ENCODE measurements at places on chromosomes 6 and 20.

GRCh38 chr6:136927292-136927691 lies 5.2 kb downstream of the SLC35D3 start:
- no peak for DNase-seq

DNA sequence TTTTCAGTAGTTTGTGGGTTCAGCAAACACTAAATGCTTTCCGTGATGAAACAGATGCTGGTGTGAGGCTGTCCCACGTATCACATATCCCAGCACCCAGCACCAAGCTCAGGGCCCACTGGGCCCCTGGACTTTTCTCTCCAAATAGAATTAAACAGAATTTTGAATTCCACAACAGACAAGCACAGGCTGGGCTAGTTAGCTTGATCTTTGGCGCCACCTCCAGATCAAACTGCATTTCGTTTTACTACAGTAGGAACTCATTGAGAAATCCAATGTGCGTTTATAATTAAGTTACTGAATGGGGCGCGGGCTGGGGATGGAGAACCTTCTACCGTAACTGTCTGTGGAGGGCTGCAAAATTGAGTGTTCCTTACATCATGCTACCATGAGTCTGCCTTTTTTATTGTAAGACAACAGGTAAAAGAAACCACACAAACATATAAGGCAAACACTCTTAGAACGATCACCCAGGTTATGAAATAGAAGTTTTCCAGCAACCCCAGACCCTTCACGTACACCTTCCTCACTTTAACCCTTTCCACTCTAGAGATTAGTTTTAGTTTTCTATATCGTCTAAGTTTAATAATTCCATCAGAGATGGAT lies 107.8 kb downstream of the ZFP64 start:
- peak; percentile 17 for DNase-seq

GRCh38 chr6:84314377-84314898 lies 87.0 kb upstream of the CEP162 start:
- no peak for DNase-seq

- no peak for DNase-seq
These were observed 42.6 kb upstream of the ENPP1 start for GRCh38 chr6:131765081-131765803.

DNA sequence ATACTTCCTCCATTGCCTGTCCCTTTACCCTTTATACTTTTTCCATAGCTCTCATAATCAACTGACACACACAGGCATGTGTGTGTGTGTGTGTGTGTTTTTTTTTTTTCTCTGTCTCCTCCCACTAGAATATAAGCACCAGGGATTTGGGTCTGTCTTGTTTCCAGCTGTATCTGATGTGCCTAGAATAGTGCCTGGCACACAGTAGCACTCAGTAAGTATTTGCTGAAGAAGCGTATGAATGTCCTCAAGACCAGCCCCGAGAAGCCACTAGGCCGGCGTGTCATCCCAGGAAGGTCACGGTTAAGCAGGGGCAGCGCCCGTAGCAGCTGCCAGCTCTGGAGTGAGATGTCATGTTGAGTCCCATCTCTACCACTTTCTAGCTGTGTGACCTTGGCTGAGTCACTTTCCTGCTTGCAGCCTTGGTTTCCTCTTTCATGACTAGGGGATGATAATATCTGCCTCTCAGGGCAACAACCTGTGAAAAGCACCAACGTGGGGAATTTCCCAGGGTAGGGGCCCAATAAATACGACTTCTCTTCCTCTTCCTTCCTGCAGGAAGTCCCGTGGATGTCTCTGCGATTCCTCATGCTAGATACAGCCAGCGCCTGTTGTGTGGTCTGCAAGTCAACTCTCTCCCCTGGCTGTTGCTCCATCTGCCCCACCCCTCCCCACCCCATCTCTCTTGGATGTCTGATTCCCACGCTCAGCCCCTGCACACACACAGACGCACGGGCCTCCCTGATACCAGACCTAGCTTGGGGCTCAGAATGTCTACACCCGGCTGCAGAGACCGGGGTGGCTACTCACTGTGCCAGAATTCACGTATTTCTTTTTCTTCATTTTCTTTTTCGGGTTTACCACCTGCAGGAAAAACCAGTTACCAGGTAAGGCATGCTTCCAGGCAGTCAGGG lies 58.1 kb downstream of the RAB44 start:
- DNase-seq: no peak

- no peak for DNase-seq
These were observed 447.0 kb upstream of the CDH4 start for GRCh38 chr20:60804918-60805630.

- no peak for DNase-seq
These were observed 71.9 kb downstream of the GRM1 start for GRCh38 chr6:146100776-146101175.

GRCh38 chr6:16134430-16134829 lies 5.5 kb downstream of the MYLIP start:
- DNase-seq: no peak

- DNase-seq: no peak
These were observed 5.3 kb downstream of the PLA2G7 start for GRCh38 chr6:46729787-46730326.

DNA sequence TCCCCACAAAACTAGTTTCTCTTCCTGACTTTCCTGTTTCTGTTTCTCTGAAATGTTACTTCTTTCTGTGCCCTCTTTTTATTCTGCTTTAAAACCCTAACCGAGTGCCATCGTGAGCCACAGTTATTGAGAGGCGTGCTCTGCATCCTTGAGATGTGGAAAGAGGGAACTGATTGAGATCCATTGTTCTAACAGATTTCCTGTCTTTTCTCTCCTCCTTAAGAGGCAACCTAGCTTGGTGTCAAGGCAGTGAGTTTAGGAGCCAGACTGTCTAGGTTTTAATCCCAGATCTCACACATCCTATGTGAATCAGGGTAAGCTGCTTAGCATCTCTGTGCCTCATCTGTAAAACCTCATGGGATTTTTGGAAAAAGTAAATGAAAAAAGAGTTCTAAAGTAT lies 57.5 kb downstream of the SNX9 start:
- DNase-seq: no peak
